ENCODE measurements at places on chromosomes 2 and 18. TPM values are rescaled to one million over a fixed set of nuclear protein-coding genes. Genes with fewer than 3 reads are reported as not detected.

The IL36G gene
- not detected for total RNA-seq

The DDX1 gene
- 46.1 TPM for total RNA-seq

The SERPINB4 gene
- total RNA-seq, result not detected

The LRRTM1 gene
- total RNA-seq, result not detected

The M1AP gene
- total RNA-seq, result not detected

All from cardiac ventricle fibroblast (primary cell).